ENCODE measurements at places on chromosomes 5 and 9.

- DNase-seq = no peak
These were observed 610 bp downstream of the PSIP1 start for GRCh38 chr9:15509931-15510788.

GRCh38 chr5:170154297-170154696 is 48.6 kb downstream of the FOXI1 start:
- DNase-seq = no peak

GRCh38 chr9:128635266-128636023 is 21.2 kb downstream of the DYNC2I2 start:
- DNase-seq = peak; percentile 71

GRCh38 chr5:2021484-2022176 is 138.9 kb upstream of the IRX4 start:
- DNase-seq = no peak

DNA sequence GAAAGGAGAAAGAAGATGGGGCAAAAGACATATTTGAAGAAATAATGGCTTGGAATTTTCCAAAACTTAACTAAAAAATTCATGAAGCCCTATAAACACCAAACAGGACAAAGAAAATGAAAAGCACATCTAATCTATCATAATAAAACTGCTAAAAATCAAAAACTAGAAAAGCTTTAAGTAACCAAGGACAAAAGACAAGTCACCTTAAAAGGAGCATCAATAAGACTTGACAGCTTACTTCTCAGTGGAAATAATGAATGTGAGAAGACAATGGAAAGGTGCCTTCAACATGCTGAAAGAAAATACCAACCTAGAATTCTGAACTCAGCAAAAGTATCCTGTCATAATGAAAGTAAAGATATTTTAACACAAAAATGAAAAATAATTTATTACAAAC is 27.0 kb downstream of the GTF3C4 start:
- DNase-seq = no peak

GRCh38 chr5:116374434-116374852 is 200.2 kb downstream of the SEMA6A start:
- no peak for DNase-seq
